ENCODE measurements at places on chromosomes 3 and 15.

- no peak for DNase-seq
Measured at GRCh38 chr3:104598848-104599511, 767.7 kb upstream of the ALCAM start.

- DNase-seq, result no peak
Measured at GRCh38 chr3:43013743-43014155, 34.6 kb downstream of the GASK1A start.

DNA sequence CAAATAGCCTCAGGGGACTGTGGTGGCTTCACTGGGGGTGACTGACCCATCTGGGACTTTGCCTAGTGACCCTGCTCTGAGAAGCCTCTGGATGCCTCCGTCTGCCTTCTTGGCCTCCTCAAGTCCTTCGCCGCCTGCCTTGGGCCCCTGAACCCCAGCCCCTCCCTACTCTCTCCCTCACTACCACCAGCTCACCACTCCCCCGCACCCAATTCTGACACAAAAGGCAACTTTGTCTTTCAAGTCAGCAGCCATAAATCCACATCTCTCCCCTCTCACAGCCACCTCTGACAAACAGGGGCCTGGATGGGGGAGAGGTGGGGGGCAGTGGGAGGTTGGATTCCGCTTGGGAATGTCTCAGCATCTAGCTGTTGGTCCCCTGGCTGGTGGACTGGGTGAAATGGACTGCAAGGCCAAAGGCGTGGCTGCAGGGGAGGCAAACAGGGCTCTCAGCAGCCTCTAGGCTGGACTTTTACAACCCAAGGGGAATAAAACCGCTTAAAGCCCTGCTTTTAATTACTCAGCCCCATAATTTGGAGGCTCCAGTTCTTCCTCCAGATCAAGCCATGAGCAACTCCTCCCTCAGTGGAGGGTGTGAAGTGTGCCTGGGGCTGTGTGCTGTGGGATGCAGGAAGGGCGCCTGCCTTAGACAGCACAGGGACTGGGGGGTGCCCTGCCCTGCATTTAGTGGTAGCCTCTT, 33.4 kb downstream of the IGDCC3 start:
- no peak for DNase-seq

DNA sequence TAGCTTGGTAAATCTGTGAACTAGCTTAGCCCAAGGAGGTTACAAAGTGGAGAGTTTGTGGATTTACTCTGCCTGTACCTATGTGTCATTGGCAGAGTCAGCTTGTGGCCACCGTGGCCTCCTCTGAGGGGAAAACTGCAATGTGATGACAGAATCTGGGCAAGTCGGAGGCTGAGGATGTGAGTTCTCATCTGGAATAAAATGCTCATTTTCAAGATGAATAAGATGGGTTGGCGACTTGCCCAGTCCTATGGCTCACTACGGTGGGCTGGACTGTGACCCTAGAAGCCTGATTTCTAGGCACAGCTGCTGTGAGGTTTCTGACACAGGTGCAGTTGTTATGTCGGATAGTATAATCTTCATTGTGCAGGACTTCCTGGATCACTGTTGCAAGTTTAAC, 83.7 kb downstream of the ETV5 start:
- no peak for DNase-seq

DNA sequence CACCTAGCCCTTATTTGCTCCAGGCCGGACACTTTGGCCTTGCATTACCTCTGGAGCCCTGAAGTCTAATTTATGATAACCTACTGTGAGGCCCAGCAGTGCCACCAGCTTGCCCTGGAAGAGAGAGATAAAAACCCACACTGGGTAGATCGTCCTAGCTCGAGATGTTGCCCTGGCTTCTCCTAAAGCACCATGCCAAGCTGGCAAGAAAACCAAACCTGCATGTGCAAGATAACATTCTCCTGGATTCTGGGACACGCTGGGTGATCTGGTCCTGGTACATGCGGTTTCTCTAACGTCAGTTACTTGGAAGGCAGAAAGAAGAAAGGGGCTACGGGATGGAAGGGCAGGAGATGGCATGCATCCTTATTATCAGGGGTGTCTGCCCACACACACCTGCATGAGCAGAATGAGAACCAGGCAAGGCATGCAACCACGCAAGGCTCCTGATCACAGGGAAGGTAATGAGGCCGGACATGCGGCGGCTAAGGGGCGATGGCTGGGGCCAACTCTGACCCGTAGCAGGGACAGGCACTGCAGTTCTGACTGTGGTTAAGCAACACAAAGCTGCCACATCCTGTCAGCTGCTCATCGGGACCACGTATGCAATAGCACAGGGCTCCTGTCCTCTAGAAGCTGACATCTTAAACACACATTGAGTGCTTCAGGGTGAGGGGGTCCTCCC, 73.0 kb downstream of the OXNAD1 start:
- no peak for DNase-seq

- no peak for DNase-seq
Measured at GRCh38 chr15:95249524-95249923, 1018.2 kb downstream of the MCTP2 start.

DNA sequence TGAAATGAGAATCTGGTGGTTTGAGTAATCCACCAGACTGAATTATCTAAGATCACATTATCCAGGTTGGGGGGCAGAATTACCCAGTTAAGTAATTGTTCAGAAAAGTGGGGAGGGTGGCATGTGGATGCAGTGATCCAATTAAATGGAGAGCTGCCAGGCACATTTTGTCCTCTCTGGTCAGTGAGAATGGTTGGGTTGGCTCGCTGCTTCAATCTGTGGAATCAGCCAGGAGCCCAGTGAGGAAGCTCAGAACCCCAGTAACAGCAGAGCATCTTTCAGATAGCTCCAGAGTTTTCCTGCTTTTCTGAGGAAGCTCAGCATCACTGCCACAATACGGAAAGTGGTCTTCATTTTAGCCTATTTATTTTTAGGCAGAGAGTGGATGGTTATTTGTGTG, 6.4 kb upstream of the EXOG start:
- no peak for DNase-seq

GRCh38 chr3:186401556-186401955, 39.5 kb upstream of the DGKG start:
- no peak for DNase-seq

- DNase-seq, result no peak
Measured at GRCh38 chr15:83106994-83107840, at the start of gene TM6SF1. TSS of gene TM6SF1 (plus strand) at chr15:83107645. CDS start at chr15:83107681, 36 bp downstream.

- DNase-seq, result peak; percentile 65
Measured at GRCh38 chr3:171446801-171447578, 13.2 kb downstream of the TNIK start.

DNA sequence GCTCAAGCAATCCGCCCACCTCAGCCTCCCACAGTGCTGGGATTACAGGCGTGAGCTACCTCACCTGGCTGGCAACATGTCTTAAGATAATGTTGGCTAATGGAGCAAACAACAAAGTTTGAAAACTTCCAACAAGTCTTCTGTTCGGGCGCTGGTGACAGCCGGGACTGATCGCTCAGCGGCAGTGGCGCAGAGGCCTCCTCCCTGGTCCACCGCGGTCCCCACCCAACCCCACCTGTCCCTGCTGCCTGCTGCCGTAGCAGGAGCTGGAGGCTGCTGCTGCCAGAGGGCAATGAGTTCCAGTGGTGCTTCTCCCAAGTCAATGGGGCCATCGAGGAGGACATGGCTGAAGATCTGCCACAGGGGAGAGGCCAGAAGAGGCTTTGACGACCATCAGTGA, 12.1 kb downstream of the DLEC1 start:
- no peak for DNase-seq

DNA sequence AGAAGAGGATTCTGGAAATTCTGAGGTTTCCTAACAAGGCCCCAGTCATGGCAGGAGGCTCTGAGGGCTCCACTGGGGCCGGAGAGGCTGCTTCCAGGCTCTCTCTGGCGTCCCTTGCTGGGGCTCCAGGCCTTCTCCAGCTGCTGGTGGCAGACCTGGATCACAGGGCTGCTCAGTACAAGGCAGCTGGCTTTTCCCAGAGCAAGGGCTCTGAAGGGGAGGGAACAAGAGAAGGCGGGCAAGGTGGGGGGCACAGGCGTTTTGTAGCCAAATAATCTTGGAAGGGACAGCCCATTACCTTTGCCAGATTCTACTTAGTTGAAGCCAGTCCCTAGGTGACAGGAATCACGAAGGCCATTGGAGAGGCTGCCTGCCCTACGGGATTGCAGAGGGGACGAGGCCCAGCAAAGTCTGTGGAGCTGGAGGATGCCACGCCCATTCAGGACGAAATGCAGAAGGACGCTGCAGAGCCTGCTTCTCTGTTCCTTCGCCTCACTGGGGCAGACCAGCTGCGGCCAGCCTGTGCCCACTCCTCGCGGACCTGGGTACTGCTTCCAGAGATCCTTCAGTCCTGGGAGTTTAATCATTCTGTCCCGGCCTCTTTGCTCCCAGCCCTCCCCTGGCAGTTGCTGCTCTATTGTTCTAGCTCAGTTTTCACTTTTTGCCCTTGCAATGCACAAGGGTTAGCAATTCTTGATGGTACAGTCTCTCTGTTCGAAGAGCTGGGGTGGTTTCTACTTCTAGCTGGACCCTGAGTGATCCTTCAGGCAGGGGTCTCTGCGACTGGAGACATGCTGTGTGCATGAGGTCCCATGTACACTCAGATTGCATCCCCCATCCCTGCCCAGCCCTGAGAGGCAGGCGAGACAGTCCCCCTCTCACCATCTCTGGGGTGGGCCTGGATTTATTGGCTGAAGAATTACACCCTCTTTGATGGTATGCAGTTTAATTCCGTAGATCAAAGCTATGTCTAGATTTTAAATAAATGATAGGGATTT, 149.3 kb upstream of the MEF2A start:
- no peak for DNase-seq

DNA sequence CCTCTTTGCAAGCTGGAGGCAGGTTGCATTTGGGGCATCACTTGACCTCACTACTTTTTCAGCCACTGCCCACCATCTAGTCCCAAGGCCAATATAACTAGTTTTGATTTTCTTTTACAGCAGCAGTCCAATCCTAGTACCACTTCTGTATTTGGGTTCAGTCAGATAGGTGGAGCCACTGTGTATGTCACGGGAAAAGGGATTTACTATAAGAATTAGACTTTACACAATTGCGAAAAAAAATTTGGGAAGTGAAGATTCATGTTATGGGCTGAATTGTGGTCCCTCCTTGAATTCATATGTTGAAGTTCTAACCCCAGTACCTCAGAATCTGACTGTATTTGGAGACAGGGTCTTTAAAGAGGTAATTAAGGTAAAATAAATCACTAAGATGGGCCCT, 37.4 kb upstream of the NMNAT3 start:
- DNase-seq, result no peak

DNA sequence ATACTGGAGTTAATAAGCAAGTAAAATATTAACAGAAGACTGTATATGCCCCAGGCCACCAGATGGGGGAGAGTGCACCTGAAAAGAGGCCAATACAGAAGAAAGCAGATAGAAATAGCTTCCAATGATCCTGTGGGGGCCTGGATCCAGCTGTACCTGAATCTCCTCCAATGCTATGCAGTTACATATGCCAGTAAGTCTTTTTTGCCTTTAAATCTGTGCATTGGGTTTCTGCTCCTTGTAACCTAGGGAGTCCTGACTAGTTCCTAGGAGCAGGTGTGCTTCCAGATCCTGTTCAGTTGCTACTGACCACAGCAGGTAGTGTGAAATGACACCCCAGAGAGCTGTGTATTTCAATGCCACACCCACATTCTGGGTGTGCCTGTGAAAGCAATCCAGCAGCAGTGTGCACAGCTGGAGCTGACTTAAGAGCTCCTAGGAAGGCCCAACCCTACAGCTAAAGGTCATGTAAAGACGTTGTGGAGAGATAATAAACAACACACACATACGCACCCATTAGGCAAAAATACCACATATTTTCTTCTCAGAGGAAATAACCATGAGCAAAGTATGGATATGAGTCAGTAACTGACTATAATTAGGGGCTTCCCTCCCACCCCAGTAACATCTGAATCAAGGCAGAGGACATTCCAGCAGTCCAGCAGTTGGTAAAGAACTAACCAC, 62.2 kb upstream of the AKAP13 start:
- no peak for DNase-seq

GRCh38 chr3:114727373-114727772, 419.7 kb downstream of the ZBTB20 start:
- no peak for DNase-seq

All from Panc1 (cell line).